Stimulated activated CD8-positive, alpha-beta memory T cell treated with anti-CD3 and anti-CD28 coated beads, Interleukin-7, amount 100 ng/mL, for 48 hours (primary cell): ENCODE measurements at places on chromosomes 16 and 17.

GRCh38 chr16:86091976-86092375, 193.0 kb downstream of the IRF8 start:
- no peak for DNase-seq

GRCh38 chr17:4956493-4957061, 5.7 kb downstream of the ENO3 start:
- no peak for DNase-seq

DNA sequence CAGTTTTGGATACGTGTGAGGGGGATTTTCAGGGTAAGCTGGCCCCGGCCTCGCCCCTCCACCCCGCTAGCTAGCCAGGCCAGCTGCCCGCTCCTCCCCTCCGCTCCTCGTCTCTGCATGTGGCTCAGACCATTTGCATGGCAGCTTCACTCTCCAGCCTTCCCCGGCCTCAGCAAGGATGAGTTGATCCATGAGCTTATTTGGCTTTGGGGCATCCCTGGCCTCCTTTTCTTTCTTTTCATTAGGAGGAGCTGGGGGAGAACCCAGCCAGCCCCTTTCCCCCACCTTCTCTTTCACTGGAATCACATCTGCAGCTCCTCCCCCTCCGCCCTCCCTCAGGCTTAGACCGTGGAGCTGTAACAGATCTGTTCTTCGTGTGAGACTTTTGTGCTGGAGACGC, 30.7 kb downstream of the ELAC2 start:
- DNase-seq: no peak

DNA sequence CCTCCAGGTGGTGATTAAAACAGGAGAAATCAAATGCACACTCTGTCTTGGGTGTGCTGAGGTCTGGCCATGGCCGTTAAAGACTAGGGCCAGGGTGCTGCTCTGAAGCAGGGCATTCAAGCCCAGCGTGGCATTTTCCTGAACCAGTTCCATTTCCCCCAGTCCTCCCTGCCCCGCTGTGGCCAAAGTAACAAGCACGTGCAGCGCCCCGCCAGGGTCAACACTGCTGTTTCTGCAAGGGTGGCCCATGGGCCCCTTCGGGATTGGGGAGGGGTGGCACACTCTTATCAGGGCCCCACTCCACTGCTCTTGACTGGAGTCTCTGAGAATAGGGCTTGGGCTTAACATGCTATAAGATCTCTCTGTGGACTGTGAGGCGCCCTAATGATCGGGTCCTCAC, 72.9 kb downstream of the IL21R start:
- DNase-seq: no peak

DNA sequence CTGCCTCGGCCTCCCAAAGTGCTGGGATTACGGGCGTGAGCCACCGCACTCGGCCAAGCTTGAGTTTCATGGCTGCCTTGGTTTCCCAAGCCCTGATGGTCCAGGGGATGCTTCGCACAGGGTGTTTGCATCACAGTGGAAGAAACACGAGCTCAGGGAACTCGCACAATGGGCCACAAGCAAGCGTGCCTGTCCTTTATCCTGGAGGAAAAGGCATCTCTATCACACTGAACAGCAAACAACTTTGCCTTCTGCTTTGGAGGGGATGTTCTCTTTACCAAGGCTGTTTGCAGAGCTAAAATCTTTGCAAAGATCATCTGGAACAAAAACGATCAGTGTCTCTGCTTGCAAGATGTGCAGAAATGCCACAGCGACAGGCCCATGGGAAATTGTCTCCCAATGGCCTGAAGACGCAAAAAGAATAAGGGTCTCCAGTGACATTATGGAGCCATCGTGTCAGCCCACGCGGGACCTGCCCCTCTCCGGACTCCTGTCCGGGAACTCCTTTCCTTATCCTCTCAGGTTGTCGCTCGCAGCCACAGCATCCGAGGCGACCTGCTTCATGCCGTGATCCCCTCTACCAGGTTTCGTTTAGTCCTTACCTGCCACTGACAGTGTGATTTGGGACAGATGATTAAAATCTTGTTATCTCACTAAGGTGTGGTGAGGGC, 44.1 kb upstream of the CBFA2T3 start:
- no peak for DNase-seq

DNA sequence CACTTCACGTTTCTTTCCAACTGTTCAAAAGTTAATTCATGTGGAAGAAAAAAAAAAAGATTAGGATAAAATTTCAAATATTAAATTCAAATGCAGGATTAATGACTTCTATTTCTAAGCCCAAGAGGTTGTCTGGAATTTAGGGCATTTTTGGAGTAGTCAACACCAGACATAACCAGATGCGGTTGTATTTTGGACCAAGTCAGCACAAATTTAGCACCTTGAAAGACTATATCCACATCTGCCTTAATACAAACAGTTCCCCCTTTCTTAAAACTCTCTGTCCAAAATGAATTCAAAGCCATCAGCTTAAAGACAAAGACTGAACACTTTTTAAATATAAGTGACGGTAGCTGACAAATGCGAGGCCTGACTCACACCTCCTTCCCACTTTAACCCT, 282.9 kb downstream of the C16orf95 start:
- DNase-seq: no peak

- DNase-seq: no peak
These were observed 7.8 kb downstream of the NCBP3 start for GRCh38 chr17:3838206-3838605.

DNA sequence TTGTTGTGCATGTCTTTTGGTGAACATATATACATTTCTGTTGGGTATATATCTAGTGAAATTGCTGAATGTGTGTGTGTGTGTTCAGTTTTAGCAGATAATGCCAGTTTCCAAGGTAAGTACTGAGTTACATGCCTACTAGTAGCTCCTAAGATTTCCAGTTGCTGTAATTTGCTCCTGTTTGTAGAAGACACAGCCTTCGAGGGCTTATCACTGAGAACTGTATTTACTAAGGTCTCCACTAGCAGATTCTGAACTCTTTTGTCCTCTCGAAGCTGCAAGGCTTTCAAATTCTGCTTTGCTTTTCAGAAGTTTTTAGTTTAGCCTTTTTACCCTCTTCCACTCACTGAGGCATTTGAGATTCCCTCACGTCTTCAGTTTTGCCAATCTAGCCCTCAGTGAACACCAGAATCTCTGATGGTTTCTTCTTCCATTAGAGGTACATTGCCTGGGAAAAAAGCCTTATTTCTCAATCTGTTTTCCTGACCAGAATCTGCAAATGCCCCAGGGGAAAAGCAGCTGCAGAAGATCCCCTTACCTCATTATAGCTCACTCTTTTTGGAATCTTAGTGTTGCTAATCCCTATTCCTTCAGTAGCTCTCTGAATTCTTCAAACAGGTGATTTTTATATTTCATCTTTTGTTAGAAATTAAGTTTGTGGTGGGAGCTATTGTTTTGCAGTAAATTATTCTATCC, 52.9 kb downstream of the NF1 start:
- DNase-seq: no peak

DNA sequence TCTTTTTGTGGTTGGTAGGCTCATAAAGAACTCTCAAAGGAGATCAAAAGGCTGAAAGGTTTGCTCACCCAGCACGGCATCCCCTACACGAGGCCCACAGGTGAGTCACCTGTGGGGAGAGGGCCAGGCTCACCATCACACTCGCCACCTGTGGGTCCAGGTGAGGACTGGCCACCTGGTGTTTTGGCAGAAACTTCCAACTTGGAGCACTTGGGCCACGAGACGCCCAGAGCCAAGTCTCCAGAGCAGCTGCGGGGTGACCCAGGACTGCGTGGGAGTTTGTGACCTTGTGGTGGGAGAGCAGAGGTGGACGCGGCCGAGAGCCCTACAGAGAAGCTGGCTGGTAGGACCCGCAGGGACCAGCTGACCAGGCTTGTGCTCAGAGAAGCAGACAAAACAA, 11.1 kb downstream of the GNPTG start:
- no peak for DNase-seq

DNA sequence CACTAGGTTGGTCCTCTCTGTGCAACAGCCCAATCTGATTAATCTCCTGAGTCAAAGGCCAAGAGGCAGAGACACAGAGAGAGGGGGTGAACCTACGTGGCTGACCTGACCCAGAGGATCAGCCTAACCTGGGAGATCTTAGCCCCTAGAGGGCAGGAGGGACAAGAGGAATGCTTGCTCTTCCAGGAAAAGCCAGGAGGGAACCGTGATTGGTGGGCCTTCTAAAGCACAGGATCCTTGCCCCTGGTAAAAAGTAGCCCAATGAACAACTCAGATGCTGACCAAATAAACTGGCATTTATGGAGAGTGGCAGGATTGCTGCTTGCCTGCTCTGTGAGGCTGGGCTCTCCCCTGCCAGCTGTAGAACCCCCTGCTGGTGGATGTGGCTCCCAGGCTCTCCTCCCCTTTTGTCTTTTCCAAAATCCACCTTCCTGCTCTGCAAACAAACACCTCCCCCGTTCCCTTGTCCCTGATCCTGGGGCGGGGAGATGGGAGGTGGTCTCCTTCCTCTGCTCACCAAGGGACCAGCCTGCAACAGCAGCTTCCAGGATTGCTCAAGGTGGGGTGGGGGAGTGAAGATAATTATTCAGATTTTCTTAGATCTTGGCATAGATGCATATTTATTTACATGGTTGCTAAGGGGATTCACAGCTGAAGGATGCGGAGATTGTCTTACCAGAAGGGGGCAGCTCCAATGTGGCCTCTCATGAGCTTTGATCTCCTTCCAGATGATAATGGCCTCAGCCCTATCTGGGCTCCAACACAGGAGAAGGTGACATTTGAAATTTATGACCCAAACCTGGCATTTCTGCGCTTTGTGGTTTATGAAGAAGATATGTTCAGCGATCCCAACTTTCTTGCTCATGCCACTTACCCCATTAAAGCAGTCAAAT, 71.9 kb downstream of the SDR42E1 start:
- DNase-seq: no peak

DNA sequence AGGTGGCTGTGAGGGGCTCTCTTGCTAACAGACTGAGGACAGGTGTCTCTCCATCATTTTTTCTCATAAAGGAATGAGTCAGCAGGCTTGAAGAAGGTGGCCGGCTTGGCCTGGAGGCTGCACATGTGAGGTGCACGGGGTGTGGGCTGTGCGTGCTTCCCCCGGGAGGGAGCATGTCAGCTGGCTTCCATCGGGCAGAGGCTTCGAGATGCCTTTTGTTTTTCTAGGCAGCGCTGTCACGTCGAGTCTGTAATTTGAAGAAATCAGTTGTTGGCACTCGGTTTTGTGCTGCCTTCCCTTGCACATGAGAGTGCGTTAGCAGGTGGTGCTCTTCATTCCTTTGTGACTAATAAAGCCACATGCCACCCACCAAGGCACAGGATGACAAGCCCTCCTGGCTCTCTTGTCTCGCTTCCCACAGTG, 89.7 kb downstream of the NPIPB11 start:
- peak; percentile 2 for DNase-seq

DNA sequence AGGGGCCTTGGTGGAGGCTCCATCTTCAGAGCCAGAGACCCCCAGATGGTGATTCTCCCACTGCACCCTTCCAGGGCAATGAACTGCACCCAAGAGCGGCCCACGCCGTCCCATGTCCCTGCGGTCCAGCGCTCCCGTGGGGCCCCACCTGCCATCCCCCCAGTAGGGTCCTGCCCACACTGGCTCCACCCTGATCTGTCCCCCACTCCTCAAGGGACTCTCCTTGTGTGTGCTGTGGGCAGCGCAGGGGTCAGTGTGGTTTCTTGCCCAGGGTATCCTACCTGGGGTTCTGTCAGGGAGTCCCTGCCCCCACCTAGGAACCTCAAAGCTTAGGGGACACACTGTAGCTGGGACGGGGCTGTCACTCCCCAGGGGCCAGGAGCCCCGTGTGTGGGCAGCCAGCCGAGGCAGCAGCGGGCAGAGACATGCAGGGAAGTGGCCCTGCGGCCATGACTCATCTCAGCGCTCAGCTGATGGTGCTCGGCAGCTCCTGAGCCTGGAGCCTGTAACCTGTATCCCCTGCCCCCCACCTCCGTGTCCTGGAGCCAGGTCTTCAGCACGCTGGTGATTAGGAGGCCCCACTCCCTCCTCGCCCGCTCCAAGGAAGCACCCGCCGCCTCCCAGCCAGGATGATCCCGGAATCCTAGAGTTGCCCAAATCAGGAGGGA, 35.7 kb upstream of the SSTR5 start:
- DNase-seq: no peak

GRCh38 chr17:20266806-20267458, 200.4 kb downstream of the LGALS9B start:
- no peak for DNase-seq

DNA sequence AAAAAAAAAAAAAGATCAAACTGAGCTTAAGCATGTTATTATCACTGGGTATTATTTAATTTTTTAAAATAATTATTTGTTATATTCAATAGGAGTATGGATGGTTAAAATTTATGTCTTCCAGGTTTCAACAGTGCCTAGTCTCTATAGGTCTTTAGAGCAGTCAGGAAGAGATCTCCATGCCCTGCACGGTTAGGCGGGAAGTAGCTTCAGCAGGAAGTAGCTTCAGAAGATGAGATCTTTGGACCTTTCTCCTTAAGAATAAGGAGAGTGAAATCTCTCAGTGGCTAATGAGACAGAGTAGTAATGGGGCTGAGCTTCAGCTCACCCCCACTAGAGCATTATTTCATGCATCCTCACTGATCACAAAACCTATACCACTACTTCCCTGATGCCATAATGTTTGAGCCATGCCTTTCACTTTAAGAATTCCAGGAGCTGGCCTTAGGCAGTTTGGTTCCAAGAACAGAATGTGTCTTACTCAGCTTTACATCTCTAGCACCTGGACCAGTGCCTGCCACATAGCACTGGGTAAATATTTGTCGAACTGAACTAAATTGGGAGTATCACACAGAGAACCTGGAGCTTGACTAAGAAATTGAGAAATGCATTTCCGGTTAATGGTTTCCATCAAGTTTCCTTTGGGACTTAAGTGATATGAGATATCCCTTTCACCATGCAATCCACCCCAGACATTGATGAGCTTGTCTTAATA, 43.5 kb downstream of the SCPEP1 start:
- no peak for DNase-seq

- DNase-seq: no peak
These were observed 386.7 kb downstream of the UTP18 start for GRCh38 chr17:51647067-51647466.

- no peak for DNase-seq
These were observed 2.6 kb downstream of the CANT1 start for GRCh38 chr17:79006794-79007503.

- DNase-seq: no peak
These were observed 162.1 kb upstream of the AXIN2 start for GRCh38 chr17:65723431-65724151.

GRCh38 chr17:7411427-7411750, 3.7 kb downstream of the NLGN2 start:
- no peak for DNase-seq

- DNase-seq: no peak
These were observed 25.5 kb downstream of the TMEM92 start for GRCh38 chr17:50299776-50300175.

- DNase-seq: no peak
These were observed at the start of gene ACE for GRCh38 chr17:63476854-63477479. Gene ACE, plus strand, starts transcription at chr17:63477061. Its CDS starts 34 bp downstream, at chr17:63477095.
